Dermis microvascular lymphatic vessel endothelial cell (primary cell): ENCODE measurements at places on chromosomes 13 and 19. TPM values are rescaled to one million over a fixed set of nuclear protein-coding genes. Genes with fewer than 3 reads are reported as not detected.
A peak's percentile ranks its signal among the peaks of the same experiment; 100 is the strongest.

Gene SYDE1
- 7.7 and 15.8 TPM in 2 replicates for total RNA-seq

Gene AMH
- 0.64 and 1.8 TPM in 2 replicates for total RNA-seq

Gene ZNF790
- total RNA-seq: 8.3 and 8.5 TPM in 2 replicates

Gene CDX2
- total RNA-seq: not detected in 2 replicates

Gene FCGBP
- total RNA-seq: under 0.01 TPM in 2 replicates

GRCh38 chr13:63139277-63139676 lies 1723.6 kb upstream of the PCDH20 start:
- DNase-seq: no peak

DNA sequence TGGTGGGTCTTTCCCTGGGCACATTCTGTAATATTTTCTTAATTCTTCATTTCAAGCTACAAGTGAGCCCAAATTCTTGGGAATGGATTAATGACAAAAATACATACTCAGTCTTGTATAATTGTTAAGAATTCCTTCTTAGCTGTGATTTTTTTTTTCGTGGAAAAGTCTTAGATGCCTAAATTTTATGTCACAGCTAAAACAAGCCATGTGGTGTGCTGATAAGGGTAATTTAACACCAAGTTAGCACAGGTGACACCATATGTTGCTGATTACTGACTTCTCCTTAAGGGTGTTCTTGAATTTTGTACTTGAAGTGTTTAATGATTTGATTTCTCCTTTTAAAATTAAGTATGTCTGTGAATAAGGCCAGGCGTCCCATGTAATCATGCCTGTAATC lies 29.3 kb downstream of the WDFY2 start:
- DNase-seq: no peak

GRCh38 chr19:35204799-35205732 lies 23.5 kb downstream of the FAM187B start:
- no peak for DNase-seq

GRCh38 chr19:49554701-49555181 lies 25.6 kb downstream of the NOSIP start:
- DNase-seq: peak; percentile 92

GRCh38 chr19:1252821-1253513 lies 4.6 kb downstream of the MIDN start:
- peak; percentile 91 for DNase-seq

GRCh38 chr13:113151745-113152690 lies 6.4 kb upstream of the PROZ start:
- DNase-seq: no peak

GRCh38 chr19:47623921-47624391 lies 15.0 kb downstream of the BICRA start:
- no peak for DNase-seq

GRCh38 chr19:14090509-14091080 lies at the start of gene SAMD1:
TSS of gene SAMD1 (minus strand) at chr19:14090751.
- DNase-seq: no peak

DNA sequence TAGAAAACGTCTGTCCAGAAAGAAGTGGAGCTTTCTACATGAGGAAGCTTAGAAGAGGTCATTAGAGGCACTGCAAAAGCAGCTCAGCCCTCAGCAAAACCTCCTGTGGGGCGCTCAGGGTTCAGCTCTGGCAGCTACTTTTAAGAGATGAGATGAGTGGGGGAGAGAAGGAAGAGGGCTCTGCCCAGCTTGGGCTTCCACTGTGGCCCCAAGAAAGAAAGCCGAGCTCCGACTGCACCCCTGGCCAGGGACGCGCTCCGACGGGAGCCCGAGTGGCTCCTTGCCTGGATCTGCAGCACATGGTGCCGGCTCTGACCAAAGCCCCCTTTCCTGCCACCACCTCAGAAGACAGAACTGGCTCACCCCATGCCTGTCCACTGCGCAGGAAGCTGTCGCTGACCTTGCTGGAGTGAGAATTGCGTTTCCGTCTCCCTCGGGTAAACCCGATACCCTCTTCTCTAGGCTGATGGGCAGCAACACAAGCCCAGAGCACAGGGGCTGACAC lies 36.4 kb downstream of the NAXD start:
- no peak for DNase-seq

GRCh38 chr13:99866781-99867180 lies 104.8 kb downstream of the ZIC5 start:
- DNase-seq: no peak

DNA sequence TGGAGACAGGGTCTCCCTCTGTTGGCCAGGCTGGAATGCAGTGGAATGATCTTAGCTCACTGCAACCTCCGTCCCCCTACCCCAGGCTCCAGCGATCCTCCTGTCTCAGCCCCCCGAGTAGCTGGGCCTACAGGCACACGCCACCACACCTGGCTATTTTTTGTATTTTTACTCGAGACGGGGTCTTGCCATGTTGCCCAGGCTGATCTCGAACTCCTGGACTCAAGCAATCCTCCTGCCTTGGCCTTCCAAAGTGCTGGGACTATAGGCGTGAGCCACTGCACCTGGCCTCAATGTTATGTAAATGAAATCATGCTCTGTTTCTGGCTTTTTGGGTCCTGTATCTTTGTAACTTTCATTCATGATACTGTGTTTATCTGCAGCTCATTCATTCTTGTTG lies 8.1 kb upstream of the ZNF579 start:
- DNase-seq: no peak

GRCh38 chr19:43078311-43078710 lies 4.2 kb downstream of the PSG2 start:
- no peak for DNase-seq

DNA sequence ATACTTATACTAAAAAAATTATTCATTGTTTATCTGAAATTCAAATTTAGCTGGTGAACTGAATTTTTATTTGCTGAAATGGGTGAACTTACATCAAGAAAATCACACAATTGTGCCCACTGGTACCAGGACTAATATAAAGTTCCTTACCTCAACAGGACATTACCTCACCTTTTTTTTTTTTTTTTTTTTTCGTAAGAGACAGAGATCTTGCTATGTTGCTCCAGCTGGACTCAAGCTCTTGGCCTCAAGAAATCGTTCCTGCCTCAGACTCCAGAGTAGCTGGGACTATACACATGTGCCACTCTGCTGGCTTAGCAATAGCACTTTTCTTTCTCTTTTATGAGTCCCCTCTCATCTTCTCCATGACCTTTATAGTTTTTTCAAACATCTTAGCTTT lies 22.5 kb upstream of the NDFIP2 start:
- DNase-seq: no peak

- no peak for DNase-seq
Measured at GRCh38 chr13:21055511-21056045, 5.8 kb downstream of the LATS2 start.

DNA sequence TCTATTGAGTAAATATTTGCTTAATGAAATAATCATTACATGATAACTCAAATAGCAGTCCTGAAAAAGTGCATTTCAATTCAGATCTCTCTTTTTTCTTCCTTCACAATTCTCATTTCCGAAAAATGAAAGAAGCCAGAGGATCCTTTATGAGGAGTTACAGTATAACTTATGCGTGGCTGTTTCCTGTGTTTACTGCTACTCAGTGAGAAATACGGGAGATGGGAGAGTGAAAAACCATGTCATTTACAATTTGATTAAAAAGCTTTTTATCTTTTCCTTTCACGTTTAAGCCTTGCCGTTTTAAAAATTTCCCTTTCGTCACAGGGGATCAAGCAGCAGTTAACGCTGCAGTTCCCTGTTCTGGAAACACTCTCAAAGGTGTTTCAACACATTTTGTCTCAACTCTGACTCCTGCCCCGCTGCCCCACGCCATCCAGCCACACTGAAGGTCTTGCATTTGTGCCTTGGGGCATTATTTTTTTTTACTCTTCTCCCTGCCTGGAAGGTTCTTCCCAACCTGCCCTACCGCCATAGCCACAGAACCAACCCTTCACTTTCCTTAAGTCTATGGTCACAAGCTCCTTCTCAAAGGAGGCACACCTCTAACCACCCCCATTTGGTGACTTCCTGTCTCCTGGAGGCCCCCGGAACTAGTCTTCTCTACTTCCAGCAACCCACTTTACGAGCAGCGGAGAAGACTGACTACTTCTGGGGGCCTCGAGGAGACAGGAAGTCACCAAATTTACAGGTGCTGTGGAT lies 17.0 kb downstream of the KL start:
- no peak for DNase-seq

- DNase-seq: no peak
Measured at GRCh38 chr19:48739404-48740163, 826 bp downstream of the RASIP1 start.

GRCh38 chr13:30898678-30899241 lies 7.3 kb upstream of the MEDAG start:
- DNase-seq: peak; percentile 99

- DNase-seq: no peak
Measured at GRCh38 chr13:23684647-23685046, 114.4 kb downstream of the TNFRSF19 start.

DNA sequence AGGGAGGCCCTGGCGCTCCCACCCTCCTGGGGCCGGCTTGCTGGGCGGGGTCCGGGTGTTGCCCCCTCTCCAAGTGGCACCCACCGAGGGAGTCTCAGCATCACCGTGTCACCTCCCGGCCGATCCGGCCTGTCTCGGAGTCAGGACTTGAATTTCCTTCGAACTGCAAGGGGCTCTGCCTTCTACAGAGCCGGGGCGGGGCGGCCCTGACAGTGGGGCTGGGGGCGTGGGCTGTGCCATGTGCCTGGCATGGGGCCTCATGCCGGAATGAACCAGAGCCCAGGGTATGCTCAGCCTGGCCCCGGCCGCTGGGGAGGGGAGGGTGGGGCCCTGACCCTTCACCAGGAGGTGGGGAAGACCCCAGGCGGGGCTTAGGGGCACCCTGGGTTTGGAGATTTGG lies 47.0 kb upstream of the TCF3 start:
- no peak for DNase-seq

DNA sequence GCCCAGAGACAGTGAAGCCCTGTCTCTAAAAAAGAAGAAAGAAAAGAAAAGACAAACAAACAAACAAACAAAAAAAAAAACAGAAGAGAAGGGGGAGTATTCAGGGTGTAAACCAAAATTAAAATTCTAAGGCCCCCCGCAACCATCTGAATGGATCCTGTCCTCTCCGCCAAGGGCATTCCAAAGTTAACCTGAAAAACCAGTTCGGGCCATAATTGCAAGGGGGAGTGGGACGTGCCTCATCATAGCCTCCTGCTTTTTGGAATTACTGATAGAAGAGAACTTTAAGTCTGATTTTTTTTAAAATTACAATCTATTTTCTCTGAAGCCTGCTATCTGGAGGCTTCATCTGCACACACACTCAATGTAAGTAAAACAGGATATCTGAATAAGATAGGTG lies 5.7 kb upstream of the IFNL2 start:
- no peak for DNase-seq

DNA sequence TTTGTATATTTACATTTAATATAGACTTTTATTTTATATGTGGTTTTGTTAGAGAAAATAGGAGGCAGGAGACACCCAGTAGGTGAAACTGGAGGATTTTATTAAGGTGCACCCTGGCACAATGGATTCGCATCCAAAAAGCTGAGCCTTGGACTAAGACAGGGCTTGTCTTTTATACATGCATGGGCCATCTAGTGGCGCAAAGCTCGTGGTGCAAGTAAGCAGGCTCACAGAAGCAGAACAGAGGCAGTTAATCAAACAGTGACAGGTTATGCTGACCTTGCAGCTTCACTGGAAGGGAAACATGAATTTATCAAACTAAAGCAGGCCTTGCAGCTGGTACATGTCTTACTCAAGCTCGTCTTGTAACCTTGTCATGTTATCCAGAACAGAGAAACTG lies 58.8 kb upstream of the ZNF681 start:
- peak; percentile 28 for DNase-seq

GRCh38 chr13:112058941-112059340 lies 8.0 kb upstream of the SOX1 start:
- no peak for DNase-seq

DNA sequence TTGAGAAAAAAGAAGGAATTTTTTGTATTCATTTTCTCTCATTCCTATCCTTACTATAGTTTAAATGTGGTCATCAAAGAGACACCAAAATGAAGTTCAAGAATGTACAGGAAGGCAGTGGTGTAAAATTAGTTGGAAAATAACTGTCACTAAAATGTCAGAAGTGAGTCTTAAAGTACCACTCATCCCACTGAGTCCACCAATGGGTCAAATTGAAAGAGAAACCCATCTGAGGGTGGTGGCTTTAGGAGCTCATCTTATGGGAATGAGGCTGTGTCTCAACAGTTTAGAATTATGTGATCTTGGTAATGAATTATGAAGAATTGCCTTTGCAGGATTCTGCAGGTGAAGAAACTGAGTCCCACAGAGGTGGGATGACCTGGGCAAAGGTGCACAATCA lies 403.5 kb downstream of the FGF9 start:
- no peak for DNase-seq

DNA sequence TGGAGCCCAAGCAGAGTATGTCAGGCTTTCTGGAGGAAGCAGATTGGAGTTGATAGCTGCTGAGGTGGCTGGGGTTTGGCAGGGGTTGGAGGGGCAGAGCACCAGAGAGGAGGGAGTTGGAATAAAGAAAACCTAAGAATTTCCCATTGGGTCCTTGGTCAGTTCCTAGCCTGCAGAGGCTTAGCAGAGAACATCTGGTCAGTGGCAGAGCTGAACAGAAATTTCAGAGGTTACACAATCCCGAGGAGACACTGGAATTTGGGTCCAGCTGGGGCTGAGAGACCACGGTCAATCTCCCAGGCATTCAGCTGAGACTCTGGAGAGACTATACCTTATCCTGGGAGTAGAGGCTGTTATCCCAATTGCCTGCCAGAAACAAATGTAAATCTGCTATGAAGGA lies 84.4 kb downstream of the DPY19L3 start:
- DNase-seq: no peak

GRCh38 chr19:13408889-13409518 lies 97.3 kb downstream of the CACNA1A start:
- no peak for DNase-seq

GRCh38 chr19:28289295-28290063 lies 923.5 kb downstream of the UQCRFS1 start:
- DNase-seq: peak; percentile 63

GRCh38 chr19:42267644-42268141 lies 1.4 kb upstream of the CIC start:
- DNase-seq: no peak

- DNase-seq: no peak
Measured at GRCh38 chr13:111511219-111511732, 190.8 kb downstream of the TEX29 start.

- peak; percentile 79 for DNase-seq
Measured at GRCh38 chr13:102580552-102581169, 16.1 kb upstream of the TPP2 start.

DNA sequence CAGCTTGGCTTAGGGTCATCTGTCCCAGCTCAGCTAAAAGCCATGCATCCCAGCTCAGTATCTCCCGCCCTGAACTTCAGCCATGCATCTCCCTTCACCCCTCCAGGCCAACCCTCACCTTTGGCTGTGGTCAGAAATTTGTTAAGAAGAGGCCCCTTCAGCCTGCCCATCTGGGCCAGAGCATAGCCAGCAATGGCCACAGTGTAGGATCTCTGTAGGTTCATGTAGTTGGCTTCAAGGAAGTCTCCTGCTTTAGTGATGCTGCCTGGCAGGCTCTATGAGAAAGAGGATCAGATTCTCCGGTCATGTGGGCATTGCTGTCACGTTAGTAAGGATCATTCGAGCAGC lies 16.6 kb upstream of the TNFSF14 start:
- no peak for DNase-seq

- no peak for DNase-seq
Measured at GRCh38 chr13:39196965-39197646, 158.8 kb downstream of the NHLRC3 start.
